ENCODE measurements at places on chromosomes 1 and 21. TPM values are rescaled to one million over a fixed set of nuclear protein-coding genes. Genes with fewer than 3 reads are reported as not detected.

Gene AXDND1
- total RNA-seq: 0.25 TPM

Gene THEM5
- not detected for total RNA-seq

Gene PLEKHN1
- 0.54 TPM for total RNA-seq

Gene CLCA4
- total RNA-seq: not detected

Gene OPTC
- total RNA-seq: not detected

Gene SPRR5
- not detected for total RNA-seq

Data from fibroblast of the aortic adventitia (primary cell).